ENCODE measurements at places on chromosomes 4 and X. TPM values are rescaled to one million over a fixed set of nuclear protein-coding genes. Genes with fewer than 3 reads are reported as not detected.

GRCh38 chrX:43661521-43662240, 5.6 kb downstream of the MAOA start:
- DNase-seq, result no peak

DNA sequence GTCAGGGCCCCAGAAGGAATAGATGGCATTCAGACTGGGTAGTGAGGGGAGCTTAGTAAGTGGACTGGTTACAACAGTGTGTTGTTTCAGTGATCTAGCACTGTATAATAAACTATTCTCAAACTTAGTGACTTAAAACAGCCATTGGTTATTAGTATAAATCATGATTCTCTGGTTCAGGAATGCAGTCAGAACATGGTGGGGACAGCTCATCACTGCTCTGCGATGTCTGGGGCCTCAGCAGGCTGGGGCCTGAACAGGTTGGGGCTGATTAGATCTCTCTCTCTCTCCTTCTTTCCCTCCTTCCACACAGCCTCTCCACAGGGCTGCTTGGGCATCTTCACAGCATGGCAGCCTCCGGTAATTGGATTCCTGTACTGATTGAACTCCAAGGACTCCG, 160.4 kb downstream of the GATB start:
- no peak for DNase-seq

GRCh38 chrX:17706676-17707075, 30.6 kb upstream of the SCML1 start:
- no peak for DNase-seq

GRCh38 chr4:38560340-38560739, 103.7 kb upstream of the KLF3 start:
- DNase-seq, result no peak

GRCh38 chrX:153947009-153947769, 2.7 kb upstream of the RENBP start:
- DNase-seq, result peak; percentile 91

DNA sequence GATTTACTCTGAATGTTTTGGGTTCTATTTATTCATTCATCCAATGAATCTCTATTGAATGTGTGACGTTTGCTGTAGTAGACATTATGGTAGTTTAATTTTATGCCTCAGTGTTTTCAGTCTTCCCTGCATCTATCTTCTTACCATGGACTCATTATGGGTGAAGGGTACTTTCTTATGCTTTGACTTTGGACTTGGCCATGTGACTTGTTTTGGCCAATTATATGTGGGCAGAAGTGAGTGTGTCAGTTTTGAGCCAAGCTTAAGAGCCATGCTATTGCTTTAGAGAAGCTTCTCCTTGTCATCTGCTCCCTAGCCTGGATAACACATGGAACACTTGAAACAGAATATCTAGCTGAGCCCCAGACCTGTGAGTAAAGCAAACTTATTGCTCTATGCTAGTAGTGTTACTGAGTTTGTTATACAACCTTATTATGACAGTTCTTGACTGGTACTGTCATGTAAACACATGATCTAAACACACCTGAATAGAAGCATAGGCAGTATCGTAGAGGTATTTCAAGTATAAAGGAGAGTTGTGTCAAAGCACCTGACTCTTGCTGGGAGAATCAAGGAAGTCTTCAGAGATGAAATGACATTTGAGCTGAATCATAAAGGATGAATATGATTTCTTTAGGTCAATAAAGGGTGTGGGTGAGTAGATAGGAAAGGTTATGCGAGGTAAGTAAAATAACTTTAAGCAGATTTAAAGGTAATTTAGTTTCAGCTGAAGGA, 128.4 kb downstream of the NAA11 start:
- DNase-seq, result no peak

GRCh38 chr4:188485906-188486305, 346.7 kb downstream of the TRIML1 start:
- no peak for DNase-seq

GRCh38 chrX:17744896-17745523, 7.7 kb downstream of the SCML1 start:
- DNase-seq, result no peak

GRCh38 chr4:122632396-122633143, 11.7 kb upstream of the IL21 start:
- no peak for DNase-seq

- DNase-seq, result no peak
These were observed 164.1 kb downstream of the EFNB1 start for GRCh38 chrX:68992821-68993397.

- DNase-seq, result no peak
These were observed 1297.3 kb downstream of the C4orf33 start for GRCh38 chr4:130393231-130393630.

GRCh38 chr4:17098996-17099395, 200.6 kb upstream of the LDB2 start:
- DNase-seq, result peak; percentile 10

DNA sequence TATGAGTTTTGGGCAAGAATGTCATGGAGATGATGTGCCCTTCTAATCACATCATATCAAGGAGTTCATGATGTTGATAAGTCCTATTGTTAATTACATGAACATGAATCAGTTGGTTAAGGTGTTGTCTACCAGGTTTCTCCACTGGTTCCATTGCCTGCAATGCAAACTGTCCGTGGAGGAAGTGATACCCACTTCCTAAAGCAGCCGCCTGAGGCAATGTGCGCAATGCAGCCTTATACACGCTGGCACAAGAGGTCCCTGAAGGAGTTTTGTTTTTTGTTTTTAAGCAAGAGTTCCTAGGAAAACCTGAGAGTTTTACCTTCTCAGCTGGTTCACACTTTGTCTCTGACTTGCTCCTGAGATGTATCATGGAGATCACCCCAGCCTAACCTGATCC, 5.9 kb upstream of the GPKOW start:
- no peak for DNase-seq

- no peak for DNase-seq
These were observed 51.5 kb upstream of the MXD4 start for GRCh38 chr4:2313366-2313765.

- peak; percentile 5 for DNase-seq
These were observed 2.0 kb downstream of the TRAPPC2 start for GRCh38 chrX:13732246-13733067.

GRCh38 chr4:7831330-7831729, 108.3 kb downstream of the AFAP1 start:
- DNase-seq, result peak; percentile 43

- no peak for DNase-seq
These were observed 102.6 kb upstream of the SCML1 start for GRCh38 chrX:17634542-17635207.

GRCh38 chr4:108965016-108965415, 202.2 kb upstream of the ETNPPL start:
- peak; percentile 18 for DNase-seq

- DNase-seq, result no peak
These were observed 5.2 kb downstream of the SPATA4 start for GRCh38 chr4:176189891-176190795.

DNA sequence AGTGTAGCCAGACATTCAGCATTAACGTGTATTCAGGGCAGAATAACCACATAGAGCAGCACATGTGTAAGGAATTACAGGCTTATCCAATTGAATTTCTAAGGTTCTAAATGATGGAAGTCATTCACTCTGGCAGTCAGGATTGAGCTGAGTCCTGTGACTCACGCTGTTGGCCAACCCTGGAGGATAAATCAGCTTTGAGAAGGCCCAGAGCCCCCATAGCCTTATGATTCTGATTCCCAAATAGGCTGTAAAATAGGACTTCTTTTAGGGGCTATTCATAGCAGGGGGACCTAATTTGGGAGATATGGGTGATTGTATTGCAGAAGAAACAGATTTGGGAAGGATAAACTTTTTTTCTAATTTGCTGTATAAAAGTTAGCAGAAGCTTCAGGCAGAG, 8.1 kb upstream of the HPF1 start:
- DNase-seq, result peak; percentile 57

DNA sequence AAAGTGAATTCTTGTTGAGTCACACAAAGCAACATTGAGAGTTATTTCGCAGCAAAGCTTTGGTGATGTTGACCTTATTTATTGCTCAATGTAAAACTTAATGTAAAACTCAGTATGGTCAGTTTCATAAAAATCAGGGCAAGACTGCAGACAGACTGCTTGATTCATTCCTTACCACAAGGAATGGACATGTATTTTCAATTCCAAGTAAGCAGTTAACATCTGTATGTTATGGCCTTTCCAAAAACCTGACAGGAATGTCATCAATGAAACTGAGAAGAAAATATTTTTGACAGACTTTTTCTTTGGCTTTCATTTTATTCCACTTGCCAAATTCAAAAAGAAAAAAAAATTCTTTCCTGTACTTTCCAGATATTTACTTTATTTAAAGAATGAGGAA, 488.3 kb downstream of the ANKRD50 start:
- DNase-seq, result no peak

DNA sequence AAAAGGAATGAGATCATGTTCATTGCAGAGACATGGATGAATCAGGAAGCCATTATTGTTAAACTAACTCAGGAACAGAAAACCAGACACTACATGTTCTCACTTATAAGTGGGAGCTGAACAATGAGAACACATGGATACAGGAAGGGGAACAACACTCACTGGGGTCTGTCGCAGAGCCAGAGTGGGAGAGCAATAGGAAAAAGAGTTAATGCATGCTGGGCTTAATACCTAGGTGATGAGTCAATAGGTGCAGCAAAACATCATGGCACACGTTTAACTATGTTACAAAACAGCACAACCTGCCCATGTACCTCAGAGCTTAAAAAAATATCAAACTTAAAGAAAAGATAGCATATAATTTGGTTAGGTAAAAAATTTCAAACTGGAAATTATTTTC, 281.4 kb downstream of the PABPC4L start:
- no peak for DNase-seq

Gene SPACA5
- not detected for total RNA-seq

Gene MSX1
- 6.1 TPM for total RNA-seq

Gene RHOH
- 74.2 TPM for total RNA-seq

Gene L1CAM
- total RNA-seq, result 0.64 TPM

Gene SPANXN3
- total RNA-seq, result not detected

Gene SOWAHB
- total RNA-seq, result 0.13 TPM

Gene TCEAL7
- not detected for total RNA-seq

Gene C4orf51
- total RNA-seq, result not detected

Gene PLXNA3
- 49.8 TPM for total RNA-seq
